ENCODE measurements at places on chromosomes 1 and 21.

DNA sequence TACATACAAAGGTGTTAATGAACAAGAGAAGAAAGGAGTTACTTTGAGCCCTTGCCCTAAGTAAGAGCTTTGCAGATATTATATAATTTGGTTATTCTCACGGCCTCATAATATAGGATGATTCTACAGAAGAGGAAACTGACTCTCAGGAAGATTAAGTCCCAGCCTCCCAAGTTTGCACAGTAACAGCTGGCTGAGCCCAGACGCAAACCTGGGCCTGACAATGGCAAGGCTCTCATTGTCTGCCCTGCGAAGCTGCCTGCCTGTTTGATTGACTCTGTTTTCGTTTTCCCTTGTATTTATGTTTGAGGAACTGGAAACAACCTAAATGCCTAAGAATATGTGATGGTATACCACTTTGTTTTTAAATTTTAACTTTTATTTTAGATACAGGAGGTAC, 76.2 kb upstream of the PGBD5 start:
- no peak for DNase-seq

DNA sequence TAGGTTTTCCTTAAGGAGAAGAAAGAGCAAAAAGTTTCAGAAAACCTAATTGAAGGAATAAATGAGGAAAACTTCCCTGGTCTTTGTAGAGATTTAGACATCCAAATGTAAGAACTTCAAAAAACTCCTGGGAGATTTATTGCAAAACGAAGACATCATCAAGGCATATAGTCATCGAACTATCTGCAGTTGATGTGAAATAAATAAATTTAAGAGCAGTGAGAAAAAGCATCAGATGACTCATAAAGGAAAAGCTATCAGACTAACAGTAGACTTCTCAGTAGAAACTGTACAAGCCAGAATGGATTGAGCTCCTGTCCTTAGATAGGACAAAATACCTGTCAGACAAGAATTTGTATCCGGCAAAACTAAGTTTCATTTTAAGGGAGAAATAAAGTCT, 569.4 kb upstream of the ADAMTS5 start:
- DNase-seq: no peak

DNA sequence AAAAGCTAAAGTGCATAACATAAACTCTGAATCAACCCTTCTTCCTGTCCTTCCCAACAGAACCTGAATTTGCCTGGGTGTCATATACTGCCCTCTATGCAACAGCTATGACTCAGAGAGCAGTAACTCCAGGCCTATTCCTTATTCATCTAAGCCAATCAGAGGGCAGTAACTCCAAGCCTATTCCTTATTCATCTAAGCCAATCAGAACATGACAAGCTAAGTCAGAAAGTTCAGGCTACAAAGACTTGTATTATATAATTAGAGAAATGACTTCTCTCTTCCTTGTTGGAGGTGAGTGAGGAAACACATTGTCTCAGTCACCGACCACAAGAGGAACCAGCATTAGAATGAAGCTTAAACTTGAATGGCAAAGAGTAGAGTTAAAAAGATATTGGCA, 26.2 kb upstream of the TADA1 start:
- DNase-seq: no peak

DNA sequence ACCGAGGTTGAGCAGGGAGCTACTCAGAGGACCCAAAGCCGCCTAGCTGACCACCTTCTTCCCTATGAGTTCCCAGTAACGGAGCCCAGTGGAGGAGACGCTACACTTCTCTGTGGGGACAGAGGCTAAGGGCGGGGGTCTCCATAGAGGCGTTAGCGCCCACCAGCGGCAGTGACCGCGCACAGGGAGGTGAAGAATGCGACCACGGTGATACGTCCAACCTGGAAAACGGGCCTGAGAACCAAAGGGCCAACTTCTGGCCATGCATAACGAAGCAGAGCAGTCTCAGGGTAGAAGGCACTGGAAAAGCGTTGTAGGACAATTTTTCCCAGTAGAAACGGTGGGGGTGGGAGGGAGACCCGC, 400 bp upstream of the COG2 start:
- no peak for DNase-seq

Data from tibial artery (tissue), 4 donors.